Naive thymus-derived CD8-positive, alpha-beta T cell (primary cell): ENCODE measurements at places on chromosomes 2 and 18.

GRCh38 chr2:240565333-240566202 is 2.7 kb upstream of the RNPEPL1 start:
- peak; percentile 88 for DNase-seq

DNA sequence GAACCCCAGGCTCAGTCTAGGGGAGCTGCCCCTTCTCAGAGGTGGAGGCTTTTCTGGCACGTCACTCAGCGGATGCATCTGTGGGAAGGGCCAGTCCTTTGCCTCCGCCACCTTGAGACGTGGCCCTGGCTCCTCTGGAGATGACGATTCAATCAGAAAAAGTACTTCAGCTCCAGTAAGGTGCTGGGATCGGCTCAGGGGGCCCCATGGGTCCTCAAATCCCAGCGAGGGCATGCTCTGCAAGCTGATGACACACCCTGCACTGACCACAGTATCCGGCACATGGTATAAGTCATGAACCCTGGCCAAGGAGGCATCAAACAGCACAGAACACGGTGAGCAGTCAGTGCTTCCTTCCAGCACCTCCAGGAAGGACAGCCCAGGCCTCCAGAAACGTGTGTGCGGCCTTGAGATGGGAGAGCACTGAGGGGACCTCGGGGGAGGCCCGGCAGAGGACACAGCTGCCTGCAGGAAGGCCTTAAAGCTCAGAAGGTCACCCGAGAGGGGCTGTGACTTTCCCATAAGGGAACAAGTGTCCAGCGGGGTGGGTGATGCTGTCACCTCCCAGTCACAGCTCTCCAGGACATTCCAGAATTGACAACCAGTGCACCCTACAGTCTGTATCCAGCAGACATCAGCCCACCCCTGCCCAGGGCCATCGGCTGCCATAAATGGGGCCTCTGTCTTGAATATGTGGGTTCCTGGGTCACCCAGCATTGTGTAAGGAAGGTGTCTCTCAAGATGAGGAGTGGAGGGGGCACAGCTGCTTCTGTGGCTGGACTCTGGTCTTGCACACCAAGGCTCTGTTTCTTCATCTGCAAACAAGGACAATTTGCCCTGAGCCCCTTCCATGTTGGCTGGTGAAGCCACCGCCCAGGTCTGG is 205.8 kb downstream of the NDUFA10 start:
- no peak for DNase-seq

GRCh38 chr18:51154431-51155063 is 42.9 kb downstream of the MEX3C start:
- no peak for DNase-seq

DNA sequence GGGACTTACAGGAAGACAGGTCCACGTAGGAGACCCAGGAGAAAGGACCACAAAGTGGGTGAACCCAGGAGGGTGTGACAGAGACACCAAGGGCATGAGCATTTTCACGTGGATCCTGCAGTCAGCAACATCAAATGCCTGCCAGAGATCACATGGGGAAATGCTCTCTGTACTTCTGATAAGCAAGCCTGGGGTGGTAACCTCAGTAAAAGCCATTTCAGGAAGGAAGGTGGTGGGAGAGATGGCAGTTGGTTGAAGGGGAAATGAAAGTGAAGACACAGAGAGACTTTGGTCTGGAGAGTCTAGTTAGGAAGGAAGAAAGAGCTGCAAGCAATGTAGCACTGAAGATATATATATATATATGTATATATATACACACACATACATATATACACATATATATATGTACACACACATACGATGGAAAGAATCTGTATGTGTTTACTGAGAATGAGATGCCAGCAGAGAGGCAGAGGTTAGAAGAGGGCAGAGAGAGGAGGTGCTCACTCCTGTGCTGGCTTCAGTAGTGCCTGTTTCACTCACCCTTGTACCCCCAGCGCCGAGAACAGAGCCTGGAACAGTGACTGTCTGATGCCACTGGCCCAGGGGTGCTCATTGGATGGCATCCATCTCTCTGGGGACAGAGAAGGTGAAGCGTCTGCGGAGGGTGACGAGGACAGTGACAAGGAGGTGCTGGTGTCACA is 314.9 kb downstream of the AFF3 start:
- no peak for DNase-seq

DNA sequence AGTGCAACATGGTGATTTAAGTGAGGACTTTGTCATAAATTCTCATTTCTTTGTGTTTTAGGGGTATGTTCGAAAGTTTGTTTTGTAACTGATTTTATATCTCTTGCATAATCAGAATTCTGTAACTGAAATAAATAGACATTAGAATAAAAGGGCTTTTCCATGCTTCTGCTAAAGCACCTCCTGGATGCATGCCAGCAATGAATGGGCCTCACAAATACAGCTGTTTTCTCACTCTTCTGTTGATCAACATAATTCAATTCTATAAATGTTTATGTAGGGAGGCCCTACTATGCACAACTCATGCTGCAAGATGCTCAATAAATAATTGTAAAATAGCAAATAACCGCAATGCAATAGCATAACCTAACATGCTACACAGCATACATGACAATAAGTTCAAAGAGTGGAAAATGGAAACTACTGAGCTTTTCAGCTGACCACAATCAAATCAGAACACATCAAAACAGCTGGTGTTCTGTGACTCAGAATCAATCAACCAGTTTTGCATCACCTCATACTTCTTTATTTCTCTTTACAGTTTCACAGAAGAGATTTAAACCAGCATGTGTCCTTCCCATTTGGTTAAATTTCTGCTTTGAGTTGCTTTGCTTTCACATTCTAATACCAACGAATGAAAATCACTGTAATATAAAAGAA is 11.0 kb downstream of the CDH7 start:
- no peak for DNase-seq

DNA sequence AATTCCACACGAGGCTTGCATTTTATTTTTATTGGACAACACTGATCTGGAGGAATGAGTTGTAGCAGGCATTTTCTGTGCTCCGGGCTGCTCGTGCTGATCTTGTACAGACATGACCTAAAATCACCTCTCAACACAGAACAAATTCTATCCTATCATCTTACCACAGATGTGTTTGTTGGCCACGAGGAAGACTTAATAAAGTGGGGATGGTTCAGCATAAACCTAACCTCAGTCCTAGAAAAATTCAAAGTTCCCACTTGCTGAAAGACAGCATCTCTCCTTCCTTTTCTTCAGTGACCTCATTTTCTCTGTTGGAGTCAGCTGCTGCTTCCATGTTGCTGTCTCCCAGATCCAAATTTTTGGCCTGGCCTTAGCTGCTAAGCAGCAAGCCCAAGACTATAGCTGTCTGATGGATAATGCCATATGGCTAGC is 45.3 kb downstream of the RBKS start:
- DNase-seq, result no peak

DNA sequence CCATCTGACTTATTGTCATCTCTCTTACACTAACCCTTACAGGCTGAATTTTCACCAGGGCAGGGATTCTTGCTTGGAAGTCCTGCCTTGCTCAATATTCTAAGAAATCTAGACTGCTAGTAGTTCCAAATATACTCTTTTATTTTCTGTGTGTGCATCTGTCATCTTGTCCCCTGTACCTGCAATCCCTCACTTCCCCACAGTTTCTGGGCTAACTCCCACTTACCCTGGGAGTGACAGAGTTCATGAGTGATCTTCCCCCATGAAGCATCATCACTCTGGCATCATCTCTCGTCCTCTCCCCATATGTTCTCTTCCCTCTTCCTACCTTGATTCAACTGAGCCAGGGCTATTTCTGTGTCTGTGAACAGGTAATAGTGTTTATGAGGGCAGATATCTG is 35.7 kb downstream of the HNMT start:
- DNase-seq, result no peak
